ENCODE measurements at places on chromosomes 6 and 20.

GRCh38 chr6:40287296-40287850, 299.8 kb downstream of the LRFN2 start:
- DNase-seq = no peak

DNA sequence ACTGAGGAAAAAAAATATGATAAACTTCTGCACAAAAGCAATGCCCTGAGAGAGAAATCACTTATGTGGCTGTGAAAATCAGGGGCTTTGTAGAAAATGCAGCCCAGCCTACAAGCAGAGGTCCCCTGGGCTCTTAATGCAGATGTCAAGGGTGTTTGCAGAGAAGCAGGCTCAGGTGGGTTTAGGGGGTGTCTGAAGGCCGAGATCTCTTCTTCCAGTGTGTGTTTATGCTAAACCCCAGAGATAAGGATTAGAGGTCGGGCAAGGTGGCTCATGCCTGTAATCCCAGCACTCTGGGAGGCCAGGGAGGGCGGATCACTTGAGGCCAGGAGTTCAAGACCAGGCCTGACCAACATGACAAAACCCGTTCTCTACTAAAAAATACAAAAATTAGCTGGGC, 78.5 kb downstream of the TMEM242 start:
- DNase-seq = no peak

DNA sequence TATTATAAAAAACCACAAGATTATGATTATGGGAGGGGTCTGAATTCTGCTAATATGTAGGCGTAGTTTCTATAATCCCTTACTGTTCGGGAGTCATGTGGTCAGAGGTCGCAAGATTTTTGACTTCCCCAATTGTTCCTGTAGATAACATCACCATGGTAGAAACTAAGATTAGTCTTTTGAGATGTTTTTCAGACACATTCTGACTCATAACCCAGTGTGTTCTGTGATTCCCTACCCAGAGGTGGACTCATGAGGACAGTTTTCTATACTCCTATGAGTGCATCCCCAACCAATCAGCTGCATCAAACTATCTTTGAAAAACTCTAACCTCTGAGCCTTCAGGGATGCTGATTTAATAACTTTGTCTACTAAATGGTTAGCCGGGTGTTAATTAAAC, 175.5 kb downstream of the RFPL4B start:
- no peak for DNase-seq

- DNase-seq = no peak
These were observed 269.1 kb downstream of the CD83 start for GRCh38 chr6:14386668-14387067.

DNA sequence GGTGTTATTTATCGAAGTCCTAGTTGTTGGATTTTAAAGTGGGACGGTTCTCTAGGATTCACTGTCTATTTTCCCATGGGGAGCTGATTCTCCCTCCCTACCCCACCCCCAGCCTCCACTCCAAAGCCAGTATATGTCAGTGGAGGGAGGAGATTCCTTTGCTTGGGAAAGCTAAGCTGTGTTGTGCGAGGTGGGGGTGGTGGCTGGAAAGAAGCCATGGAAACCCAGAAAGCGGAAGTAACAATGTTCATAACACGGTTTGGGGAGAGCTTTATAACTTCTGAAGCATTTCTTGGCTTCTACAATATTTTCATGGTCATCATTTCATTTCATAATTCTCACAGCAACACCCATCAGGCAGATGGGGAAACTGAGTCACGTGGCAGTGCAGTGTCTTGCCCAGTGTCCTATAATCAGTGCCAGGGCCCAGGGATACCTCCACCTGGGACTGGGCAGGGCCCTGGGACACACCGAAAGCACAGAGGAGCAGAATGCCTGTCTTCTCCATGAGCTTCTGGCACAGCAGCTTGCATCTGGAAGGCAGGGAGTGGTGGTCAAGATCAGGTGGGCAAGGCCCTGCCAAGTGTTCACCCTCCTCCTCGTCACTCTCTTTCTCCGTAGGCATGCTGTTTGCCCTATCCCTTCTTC, 4.5 kb downstream of the SUN5 start:
- no peak for DNase-seq

GRCh38 chr20:2747676-2748235, 52.7 kb downstream of the CPXM1 start:
- DNase-seq = no peak

GRCh38 chr6:133626096-133626666, 262.7 kb upstream of the TCF21 start:
- no peak for DNase-seq

- no peak for DNase-seq
These were observed 13.7 kb upstream of the CDC5L start for GRCh38 chr6:44373787-44374186.
